ENCODE measurements at places on chromosomes 1 and 21. TPM values are rescaled to one million over a fixed set of nuclear protein-coding genes. Genes with fewer than 3 reads are reported as not detected.

DNA sequence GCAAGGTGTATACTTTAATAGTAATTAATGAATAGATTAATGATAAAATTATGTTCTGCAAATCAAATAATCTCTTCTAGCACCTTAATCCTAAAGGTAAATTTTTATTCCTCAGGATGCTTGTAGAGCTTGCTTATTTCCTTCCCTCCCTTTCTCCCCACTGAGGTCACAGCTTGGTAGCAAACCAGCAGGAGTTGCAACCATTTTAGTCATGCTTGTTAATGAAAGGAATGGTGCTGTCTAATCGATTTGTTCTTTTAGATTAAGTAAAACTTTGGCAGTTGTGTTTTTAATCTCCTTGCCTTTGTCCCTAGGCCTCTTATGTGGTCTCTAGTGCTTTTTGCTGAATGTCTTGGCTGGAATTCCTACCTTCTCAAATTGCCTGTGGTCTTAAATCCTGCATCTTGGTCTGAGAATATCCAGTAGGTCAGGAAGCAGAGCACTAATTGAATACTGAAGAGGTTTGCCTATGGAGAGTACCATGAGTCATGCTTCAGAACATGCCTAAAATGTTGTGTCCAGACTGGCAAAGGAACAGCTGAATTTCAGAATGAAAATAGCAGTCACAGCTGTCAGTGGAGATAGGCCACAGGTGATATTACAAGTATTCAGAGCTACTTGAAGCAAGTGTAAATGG, 36.3 kb upstream of the RWDD3 start:
- DNase-seq, result peak; percentile 84

COA7 gene
- total RNA-seq, result 18.4 TPM

- DNase-seq, result peak; percentile 75
Measured at GRCh38 chr1:151340870-151341754, 5.9 kb downstream of the RFX5 start.

DNA sequence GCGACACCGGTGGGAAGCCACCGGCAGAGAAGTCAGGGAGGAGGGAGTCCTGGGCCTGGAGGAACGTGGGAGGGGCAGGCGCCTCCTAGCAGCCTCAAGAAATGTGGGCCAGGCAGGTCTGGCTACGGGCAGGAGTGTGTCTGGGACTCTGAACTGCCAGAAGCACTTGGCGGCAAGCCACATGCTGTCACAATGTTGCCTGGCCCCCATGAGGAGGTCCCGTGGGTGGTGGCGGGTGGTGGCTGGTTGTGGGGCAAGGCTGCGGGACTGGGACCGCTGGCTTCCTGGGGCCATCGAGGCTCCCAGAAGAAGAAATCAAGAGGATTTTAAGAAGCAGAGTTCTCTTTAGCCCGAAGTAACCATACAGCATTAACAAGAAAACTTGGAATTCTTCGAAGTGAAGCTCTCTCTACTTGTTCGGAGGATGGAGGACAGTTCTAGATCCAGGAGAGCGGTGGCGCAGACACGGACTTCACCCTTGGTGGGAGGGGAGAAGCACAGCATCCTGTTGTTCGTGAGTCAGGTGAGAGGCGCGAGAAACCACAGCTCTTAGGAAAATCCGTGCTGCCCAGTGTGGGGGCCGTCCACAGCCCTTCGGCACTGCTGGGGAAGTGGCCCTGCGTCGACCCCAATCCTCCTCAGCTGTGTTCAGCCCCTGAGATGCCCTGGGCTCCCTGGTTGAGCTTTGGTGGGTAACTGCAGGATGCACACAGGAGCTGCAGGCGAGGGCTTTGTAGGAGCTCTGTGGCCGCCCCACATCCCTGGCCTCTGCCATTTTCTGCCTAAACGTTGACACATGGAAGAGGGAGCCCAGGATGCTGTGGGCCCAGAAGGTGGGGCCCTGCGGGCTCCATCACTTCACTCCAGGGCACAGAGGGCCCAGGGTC, 12.4 kb downstream of the SKI start:
- peak; percentile 66 for DNase-seq

NBL1 gene
- 74.8 TPM for total RNA-seq

GRCh38 chr21:45267390-45267760, 20.3 kb downstream of the POFUT2 start:
- DNase-seq, result no peak

GRCh38 chr21:34913811-34914210, 135.3 kb downstream of the RUNX1 start:
- no peak for DNase-seq

- no peak for DNase-seq
Measured at GRCh38 chr1:222247081-222247480, 300.8 kb downstream of the HHIPL2 start.

DNA sequence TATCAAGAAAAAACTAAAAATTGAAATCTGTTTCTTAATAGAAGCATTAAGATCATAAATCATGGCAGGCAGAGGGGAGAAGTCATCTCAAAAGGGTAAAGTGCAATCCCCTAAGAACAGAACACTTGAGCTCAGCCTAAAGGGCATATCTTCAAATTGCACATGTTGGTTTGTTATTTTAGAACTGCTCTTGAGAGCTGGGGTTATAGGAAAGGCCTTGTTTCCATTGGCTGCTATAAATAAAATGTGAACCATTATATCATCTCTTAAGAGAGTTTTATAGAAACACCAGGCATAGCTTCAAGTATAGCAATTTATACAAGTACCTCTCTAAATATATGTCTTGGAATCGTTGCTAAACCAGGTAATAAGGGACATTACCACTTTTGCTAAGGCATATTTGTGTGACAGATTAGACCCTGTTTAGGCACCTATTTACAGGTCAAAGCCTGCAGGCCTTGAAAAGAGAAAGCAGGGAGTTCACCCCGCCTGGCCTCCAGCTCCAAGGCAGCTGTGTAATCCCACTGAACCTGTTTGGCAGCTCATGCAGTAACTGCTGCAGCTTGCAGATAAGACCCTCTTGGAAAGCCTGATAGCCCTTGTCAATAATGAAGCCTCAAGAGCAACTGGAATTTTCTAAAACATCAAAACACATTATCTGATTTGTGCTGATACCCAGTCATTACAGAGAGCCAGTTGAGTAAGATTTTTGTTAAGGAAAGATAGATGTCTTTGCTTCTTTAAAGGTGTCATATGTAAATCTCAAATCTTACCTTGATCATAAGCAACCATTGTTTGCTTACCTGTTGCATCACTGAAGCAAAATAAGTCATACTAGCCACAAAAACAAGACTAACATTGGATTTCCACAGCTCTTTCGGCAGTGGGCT, 24.2 kb upstream of the SYDE2 start:
- DNase-seq, result no peak

- no peak for DNase-seq
Measured at GRCh38 chr21:28762357-28762735, 230.3 kb downstream of the LTN1 start.

- no peak for DNase-seq
Measured at GRCh38 chr1:151578941-151579340, 32.9 kb upstream of the SNX27 start.

DNA sequence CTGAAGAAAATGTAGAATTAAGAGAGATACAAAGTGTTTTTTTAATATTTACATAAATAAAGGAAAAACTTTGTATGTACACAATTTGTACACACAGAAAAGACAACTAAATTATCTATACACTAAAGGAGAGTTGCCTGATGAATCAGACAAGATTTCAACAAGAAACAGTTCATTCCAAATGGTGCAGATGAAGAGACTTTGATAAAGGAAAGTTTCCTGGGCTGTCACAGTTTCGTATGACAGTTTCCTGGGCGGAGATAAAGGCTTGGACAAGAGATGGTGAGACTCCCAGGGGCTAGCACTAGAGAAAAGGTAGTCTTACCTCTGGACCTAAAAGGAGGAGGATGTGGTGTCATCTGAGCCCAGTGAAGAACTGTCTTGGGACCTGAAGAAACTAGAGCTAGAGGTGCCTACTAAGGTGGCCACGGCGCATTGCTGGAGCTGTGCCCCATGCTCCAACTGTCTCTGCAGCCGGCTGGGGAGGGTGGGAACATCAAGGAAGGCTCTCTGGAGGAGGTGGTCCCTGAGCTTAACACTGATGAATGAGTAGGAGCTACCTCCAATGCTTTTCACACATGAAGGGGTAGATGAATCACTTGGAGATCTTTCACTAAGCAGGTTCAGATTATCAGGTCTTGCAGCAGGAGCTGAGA, 32.2 kb downstream of the ETS2 start:
- no peak for DNase-seq

DNA sequence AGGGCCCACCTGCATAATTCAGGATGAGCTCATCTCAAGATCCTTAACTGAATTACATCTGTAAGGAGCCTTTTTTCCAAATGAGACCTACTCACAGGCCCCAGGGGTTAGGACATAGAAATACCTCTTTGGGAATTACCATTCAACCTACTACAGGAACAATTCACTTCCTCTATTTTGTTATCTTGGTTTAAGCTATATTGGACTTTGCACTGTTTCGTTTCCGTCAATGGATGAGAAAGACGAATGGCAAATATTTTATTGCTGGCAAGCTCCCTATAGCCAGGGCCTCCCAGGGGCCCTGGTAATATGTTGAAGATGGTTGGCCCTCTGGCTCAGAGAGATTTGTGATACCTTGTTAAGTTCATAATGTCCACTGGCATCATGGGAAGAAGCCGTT, 384.2 kb upstream of the DUSP10 start:
- no peak for DNase-seq

GRCh38 chr1:1237874-1238701, 6.1 kb downstream of the B3GALT6 start:
- no peak for DNase-seq

TNN gene
- 0.29 TPM for total RNA-seq

DNA sequence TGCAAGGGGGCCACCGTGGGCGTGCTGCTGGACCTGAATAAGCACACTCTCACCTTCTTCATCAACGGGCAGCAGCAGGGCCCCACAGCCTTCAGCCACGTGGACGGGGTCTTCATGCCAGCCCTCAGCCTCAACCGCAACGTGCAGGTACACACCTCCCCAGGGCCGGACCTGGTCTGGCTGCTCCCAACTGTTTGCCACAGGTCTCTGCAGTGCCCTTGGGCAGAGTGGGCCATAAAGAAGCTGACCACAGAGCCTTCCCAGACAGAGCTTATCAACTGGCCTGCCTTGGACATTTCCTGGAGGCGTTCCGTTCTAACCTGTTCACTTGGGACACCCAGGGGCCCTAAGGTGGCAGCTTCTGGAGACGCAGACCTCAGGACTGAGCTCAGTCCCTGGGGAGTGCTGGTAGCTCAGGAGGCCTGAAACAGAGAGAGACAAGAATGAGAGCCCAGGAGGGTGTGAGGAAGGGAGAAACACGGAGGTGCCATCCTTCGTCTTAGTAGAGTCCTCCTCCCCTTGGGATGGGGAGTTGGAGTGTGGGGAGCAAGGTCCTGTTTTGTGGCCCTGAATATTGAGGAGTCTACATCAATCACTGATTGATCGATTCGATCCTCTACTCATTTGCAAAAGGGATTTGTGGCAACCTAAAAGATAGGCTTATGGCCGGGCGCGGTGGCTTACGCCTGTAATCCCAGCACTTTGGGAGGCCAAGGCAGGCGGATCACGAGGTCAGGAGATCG, 27.0 kb upstream of the GNPAT start:
- no peak for DNase-seq

LY9 gene
- total RNA-seq, result not detected

DNA sequence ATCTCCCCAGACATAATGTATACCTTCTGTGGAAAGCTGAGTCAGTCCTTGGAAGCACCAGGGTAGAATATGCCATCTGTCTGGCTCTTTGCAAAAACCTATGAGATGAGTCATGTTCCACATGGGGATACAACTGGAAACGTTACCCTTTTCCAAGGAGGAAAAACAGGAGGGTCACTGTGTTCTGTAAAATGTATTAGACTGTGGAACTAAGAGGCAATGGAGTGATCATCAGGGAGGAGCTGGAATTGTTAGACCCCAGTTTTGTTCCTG, 16.1 kb upstream of the PSMD4 start:
- DNase-seq, result peak; percentile 87

DNA sequence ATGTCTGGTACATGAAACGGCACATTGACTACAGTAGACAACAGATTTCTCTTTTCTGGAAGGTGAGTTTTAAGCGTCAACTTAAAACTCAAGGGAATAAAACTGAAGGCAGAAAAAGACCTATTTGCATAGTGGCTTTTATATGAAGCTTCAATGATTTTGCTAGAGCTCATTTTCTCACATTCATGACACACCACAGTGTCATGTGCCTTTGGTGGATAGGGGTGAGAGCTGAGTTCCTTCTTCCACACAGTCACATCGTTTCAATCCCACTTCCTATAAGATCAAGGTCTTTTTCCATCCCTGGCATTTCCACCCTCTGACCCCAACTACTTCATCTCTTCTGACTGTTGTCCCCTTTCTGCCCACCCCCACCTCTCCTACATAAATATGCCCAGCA, 31.0 kb downstream of the IL12RB2 start:
- DNase-seq, result no peak

LRRC53 gene
- total RNA-seq, result not detected

DNA sequence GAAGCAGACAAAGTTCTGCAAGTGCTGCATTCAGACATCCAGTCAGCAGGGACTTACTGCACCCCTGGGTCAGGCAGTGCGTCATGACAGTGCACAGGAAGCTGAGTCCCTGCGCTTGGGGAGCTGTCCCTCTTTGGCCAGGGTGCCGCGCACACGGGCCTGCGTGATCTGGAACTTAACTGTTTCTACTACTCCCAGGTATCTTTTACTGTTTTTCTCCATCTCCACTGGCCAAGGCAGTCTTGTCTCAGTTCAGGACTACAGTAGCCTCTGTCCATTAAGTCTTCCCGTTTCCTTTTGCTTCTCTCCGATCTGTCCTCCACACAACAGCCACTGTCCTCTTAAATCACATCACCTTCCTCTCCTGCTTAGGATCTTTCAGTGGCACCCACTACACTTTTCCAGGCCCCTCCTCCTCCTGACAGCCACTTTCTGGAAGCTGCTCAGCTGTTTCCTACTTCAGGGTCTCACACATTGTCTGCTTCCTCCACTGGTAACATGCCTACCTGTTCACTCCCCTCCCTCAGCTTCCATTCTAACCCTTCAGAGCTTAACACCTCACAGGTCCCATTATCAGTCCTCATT, 15.9 kb downstream of the ERRFI1 start:
- DNase-seq, result no peak

- no peak for DNase-seq
Measured at GRCh38 chr1:16205891-16206546, 6.4 kb downstream of the ARHGEF19 start.

KLF17 gene
- total RNA-seq, result 0.09 TPM

- DNase-seq, result no peak
Measured at GRCh38 chr21:39666026-39666425, 53.3 kb downstream of the B3GALT5 start.

DNA sequence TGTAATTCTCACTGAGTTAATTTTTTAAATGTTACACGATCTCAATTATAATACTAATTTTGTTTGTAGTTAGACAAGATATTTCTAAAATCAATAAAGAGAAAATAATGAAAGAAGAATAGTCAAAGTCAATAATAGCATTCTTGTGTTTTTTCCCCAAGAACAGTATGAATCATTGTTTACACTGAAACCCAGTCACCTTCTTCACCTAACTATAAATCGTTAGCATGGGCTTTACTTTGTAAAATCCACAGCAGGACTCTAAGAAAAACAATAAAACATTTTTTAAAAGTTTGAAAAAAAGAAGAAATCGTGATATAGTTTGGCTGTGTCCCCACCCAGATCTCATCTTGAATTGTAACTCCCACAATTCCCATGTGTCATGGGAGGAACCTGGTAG, 234.6 kb upstream of the LYPLAL1 start:
- no peak for DNase-seq
